AG10803 (cell line): ENCODE measurements at places on chromosomes 11 and 22.
A peak's percentile ranks its signal among the peaks of the same experiment; 100 is the strongest.

GRCh38 chr11:14067686-14068085 is 105.2 kb downstream of the SPON1 start:
- DNase-seq = no peak

DNA sequence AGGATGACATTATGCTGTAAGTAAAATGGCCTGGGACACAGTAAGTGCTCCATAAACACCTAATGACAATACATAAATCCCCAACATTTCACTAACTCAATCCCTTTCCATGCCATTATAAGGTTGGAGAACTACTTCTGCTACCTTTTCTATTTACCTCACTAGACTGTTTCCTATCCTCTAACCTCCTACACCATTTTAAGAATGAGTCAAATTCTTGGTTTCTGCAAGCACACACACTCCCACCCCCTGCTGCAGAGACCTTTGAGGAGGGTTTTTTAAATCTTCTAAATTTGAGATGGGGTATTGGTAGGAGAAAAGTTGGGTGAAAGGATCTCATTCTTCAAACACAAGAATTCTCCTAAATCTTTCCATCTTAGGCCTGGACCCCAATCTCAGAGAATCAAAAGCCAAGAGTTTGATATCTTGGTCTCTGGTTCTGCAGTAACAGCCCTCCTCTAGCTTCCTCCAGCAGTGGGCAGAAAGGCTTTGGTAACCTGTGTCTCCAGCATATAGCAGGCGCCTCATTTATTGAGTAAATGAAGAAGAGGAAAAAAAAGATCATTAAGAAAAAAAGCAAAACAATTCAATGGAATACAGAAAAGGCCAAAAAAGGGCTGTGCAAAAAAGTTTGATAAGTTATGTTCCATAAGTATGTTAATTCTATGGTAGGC is 42.3 kb downstream of the SYTL2 start:
- DNase-seq = no peak

DNA sequence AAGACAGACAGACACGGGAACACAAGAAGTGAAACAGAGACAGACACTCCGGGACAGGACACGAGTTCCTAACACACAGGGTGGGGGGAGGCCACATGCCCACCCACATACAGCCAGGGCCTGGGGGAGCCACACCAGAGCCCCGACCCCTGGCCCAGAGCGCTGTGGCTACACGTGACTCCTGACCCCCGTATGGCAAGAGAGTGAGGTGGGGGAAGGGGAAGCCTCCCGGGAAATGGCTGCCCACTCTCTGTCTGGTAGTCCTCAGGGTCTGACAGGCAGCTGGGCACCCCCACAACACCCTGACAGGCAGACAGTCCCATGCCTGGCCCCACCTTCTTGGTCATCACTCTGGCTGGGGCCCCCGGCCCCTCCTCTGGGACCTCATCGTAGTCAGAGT is 38.6 kb upstream of the PDE2A start:
- no peak for DNase-seq

GRCh38 chr11:125084761-125085231 is 21.7 kb downstream of the SLC37A2 start:
- DNase-seq = no peak

DNA sequence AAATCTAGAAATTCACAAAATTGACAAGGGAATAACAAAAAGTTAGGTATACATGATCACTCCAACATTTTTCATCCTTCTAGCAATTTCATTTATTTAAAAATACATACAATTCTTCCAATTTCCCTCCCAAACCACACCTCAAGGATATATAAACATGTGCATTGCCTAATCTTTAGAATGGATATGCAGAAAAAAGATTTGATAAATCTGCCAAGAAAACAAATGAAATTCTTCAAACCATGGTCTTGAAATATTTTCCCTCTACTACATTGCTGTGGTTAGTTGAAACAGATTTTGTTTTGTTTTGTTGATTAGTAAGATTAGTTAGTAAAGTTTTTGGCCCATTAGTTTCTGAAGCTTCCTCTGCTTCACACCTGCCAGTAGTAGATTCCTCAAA is 703.3 kb upstream of the CCDC179 start:
- peak; percentile 3 for DNase-seq

DNA sequence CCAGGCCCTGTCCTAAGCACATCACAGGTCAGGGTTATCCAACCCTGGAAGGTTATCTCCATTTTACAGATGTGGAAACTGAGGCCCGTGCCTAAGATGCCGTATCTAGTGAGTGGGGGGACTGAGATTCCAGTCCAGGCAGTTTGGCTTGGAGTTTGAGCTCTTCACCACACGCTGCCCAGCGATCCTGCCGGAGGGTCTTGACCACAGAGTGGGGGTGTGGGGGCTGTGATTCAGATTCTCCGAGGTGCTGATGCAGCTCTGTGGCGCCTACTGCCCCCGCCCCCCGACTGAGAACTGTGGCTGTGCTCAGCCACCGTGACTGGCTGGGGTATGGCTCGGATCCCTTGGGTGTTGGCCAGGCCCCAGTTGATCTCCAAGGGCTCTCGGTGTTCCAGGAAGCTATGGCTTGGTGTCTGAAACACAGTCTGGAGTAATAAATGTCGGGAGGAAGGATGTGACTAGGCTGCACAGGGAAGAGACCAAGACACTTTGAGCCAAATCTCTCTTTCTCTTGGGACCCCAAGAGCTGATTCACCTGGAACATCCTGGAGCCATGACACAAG is 60.6 kb upstream of the RASD2 start:
- peak; percentile 53 for DNase-seq

GRCh38 chr11:36818410-36818809 is 220.4 kb upstream of the RAG2 start:
- no peak for DNase-seq

DNA sequence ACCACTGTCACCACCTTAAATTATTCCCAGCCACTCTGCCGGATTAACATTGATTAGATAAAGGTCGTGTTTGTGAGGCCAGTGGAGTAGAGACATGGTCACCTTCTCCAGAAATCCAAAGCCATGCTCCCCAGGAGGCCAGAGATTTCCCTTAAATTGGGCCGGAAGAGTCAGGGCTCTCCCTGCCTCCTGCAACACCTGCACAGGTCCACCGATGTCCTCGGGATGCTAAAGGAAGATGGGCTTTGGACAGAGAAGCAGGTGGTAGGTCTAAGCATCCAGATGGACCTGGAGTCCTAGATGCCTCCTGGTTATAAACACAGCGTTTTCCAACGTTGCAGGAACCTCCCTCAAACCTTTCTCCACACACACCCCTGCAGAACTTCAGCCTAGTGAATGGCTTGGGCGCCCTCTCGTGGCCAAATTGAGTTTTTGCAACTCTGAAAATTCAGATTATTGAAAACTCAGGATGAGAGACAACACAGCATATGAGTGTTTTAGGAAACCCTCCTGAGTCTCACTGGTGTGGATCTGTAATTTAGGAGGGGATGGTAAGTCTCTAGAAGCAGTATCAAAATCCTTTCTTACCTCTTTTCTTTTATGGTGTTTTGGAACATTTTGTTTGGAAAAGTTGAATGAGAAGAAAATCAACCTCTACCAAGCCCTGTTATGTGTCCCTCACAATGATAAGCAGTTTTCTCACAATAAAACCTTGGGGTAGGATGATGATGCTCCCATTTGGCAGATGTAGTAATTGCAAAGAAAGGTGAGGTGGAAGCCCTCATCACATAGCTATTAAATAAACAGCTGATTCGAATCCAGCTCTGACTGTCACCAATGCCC is 109.6 kb downstream of the RRAS2 start:
- DNase-seq = peak; percentile 49

GRCh38 chr11:20474176-20474881 is 86.8 kb downstream of the PRMT3 start:
- DNase-seq = no peak

DNA sequence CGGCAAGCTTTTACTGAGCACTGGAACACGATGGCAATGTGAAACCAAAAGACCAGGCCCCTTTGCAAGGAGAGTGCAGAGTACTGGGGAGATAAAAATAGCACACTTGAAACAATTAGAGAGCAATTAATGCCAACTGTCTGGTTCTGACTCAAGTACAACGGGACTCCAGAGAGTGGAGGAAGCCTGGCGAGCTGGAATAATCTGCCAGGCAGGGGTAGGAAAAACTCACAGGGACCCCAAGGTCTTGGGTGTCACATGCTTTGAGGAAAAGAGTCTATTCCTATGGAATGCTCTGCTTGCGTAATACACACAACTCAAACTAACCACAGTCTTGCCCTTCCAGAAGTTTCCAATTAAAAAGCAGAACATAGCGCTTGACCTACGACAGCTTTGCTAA is 113.0 kb upstream of the CLMP start:
- DNase-seq = peak; percentile 95

DNA sequence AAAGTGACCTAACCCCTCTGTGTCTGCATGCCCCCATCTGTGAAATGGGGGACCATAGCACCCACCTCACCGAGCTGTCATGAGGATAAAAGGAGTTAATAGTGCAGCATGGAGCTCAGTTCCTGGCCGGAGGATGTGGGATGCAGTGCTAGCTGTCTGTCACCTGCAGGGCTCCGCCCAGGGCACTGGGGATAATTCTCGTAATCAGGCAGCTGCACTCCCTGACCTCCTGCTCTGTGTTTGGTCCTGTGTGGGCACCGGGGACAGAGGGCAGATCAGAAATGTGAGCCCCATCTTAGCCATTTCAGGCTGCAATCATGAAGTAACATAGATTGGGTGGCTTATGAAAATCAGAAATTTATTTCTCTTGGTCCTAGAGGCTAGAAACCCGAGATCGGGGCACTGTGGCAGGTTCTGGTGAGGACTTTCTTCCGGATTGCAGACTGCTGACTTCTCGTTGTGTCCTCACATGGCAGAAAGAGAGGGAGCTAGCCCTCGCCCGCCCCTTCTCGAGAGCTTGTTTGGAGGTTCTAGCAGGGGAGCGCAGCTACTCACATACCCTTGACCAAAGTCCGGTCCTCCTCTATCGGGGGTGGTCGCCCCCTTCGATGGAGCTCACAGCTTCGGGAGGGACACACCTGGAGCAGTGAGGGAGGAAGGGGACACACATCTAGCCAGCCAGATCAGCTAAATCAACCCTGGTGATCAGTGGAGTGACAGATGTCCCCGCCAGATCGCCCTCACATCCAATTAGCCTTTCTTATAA is 3.2 kb downstream of the KCTD17 start:
- DNase-seq = no peak
